ENCODE measurements at places on chromosomes 7 and 10.

DNA sequence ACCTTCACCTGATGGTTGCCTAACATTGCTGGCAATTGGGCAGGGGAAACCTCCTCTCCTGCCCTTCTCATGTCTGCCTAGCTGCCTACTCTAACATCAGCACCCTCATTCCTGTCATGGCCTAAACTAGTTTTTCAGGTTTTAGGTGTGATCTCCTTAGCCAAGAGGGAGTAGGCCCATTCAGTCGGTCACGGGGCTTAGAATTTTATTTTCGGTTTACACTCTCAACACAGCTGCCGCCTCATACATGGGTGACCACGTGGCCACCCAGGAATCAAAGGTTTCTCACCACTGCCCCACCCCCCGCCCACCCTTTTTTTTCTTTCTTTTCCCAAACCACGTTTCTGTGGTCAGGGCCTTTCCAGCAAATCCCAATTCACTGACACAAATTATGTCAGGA lies 97.2 kb downstream of the RALA start:
- peak; percentile 33 for DNase-seq

DNA sequence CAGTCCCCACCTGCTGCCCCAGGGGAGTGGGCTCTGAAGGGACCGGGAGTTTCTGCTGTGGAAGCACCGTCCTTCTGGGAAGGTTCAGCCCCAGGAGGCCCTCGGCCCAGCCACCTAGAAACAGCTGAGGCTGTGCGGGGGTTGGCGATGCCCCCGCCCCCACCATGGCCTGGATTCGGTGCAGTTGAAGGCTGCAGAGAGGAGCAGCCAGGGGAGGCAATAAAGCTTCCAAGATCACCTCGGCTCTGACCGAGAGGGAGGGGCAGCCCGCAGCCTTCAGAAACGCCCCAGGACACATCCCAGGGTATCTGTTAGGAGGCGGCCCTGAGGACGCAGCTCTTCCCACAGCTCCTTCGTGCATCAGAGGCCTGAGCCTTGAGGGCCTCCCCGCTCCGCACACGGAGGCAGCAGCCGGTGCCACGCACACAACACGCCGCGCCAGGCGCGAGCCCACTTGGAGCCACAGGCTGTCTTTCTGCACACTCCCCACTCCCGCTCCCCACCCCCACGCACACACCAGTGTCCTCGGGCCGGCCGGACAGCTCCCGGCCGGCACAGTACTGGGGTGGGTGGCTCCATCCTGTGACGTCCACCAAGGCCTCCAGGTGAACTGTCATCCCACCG lies 1.6 kb downstream of the KNDC1 start:
- DNase-seq = no peak

GRCh38 chr7:28269700-28270361 lies 89.2 kb upstream of the JAZF1 start:
- no peak for DNase-seq

DNA sequence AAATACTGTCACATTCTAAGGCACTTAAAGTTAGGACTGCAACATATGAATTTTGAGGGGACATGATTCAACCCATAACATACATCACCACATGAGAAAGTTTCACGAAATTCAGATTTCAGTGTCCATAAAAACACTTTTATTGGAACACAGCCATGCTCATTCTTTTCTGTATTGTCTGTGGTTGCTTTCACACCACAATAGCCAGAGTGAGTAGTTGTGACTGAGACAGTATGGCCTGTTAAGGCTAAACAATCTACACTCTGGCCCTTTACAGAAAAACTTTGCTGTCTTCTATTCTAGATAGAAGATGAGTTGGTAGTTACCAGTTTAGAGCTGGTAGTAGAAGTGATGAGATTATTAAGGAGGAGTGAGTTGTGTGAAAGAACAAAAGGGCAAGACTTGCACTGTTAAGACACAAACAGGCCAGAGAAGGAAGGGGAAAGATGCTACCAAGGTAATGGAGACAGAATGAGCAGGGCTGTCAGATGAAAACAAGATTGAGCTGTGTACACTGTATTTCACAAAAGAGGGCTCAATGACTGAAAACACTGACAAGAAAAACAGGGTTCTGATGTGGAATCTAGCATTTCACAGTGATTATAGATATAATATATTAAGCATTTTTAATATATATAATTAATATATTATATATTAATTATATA lies 108.6 kb downstream of the PPP1R3A start:
- peak; percentile 65 for DNase-seq

DNA sequence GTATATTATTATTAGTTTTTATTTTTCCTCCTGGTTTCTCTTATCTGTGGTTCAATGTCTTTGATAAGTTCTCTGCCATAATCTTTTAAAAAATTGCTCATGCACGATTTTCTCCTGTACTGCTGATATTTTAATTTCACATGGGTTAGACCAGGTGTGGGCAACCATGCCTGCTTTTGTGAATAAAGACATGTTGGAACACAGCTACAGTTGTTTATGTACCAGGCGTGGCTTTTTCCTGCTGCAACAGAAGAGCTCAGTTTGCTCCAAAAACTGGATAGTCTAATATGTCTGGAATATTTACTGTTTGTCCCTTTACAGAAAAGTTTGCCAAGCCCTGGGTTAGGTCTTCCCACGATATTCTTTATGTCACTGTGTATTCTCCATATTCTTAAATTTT lies 105.2 kb downstream of the VWC2 start:
- DNase-seq = no peak

DNA sequence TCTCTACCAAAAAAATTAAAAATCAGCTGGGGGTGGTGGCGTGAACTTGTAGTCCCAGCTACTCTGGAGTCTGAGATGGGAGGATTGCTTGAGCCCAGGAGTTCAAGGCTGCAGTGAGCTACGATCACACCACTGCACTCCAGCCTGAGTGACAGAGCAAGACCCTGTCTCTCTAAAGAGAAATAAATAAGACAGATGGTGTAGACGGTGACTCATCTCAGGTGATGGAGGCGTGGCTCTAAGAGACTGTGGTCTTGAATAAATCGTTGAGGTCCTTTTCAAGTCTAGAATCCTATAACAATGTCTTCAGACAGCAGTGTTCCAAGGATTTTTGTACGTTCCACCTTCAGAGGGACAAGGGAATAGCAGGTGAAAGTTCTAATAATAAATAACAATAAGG lies 53.8 kb upstream of the PFKFB3 start:
- no peak for DNase-seq

- peak; percentile 55 for DNase-seq
These were observed 1.1 kb downstream of the KIAA1217 start for GRCh38 chr10:24209946-24210491.

GRCh38 chr10:127738512-127739424 lies 1.8 kb downstream of the FOXI2 start:
- DNase-seq = no peak

- no peak for DNase-seq
These were observed 41.7 kb downstream of the NPY start for GRCh38 chr7:24325708-24326107.

GRCh38 chr7:156840134-156840533 lies 52.8 kb downstream of the LMBR1 start:
- no peak for DNase-seq

DNA sequence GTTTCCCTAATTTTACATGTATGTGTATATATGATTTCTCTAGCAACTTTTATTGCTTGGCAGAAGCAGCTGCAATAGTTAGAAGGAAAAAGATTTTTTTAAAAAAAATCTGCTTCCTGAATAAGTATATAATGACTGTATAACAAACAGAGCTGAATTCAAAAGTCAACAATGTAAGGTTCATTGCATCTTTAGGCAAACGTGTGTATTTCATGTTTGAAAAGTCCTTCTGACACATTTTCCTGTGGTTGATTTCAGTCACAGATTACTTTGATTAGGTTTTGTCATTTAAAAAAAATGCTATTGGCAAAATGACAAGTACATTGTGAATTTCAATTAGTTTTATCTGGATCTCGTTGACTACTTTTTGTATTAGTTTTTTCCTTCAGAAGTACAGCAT lies 231.0 kb downstream of the CSTF2T start:
- peak; percentile 1 for DNase-seq

- DNase-seq = no peak
These were observed 105.7 kb downstream of the NEURL1 start for GRCh38 chr10:103599211-103599610.
